AG04449 (cell line): ENCODE measurements at places on chromosomes 3 and 15.

- DNase-seq, result no peak
Measured at GRCh38 chr15:59998950-59999611, 5.0 kb upstream of the FOXB1 start.

GRCh38 chr15:72614810-72615532, 39.5 kb upstream of the GOLGA6B start:
- DNase-seq, result no peak

GRCh38 chr3:140344601-140345205, 333.2 kb upstream of the TRIM42 start:
- DNase-seq, result no peak

- DNase-seq, result no peak
Measured at GRCh38 chr15:49174902-49175301, 4.9 kb downstream of the GALK2 start.

GRCh38 chr3:151974067-151974466, 100.6 kb downstream of the SUCNR1 start:
- DNase-seq, result no peak

DNA sequence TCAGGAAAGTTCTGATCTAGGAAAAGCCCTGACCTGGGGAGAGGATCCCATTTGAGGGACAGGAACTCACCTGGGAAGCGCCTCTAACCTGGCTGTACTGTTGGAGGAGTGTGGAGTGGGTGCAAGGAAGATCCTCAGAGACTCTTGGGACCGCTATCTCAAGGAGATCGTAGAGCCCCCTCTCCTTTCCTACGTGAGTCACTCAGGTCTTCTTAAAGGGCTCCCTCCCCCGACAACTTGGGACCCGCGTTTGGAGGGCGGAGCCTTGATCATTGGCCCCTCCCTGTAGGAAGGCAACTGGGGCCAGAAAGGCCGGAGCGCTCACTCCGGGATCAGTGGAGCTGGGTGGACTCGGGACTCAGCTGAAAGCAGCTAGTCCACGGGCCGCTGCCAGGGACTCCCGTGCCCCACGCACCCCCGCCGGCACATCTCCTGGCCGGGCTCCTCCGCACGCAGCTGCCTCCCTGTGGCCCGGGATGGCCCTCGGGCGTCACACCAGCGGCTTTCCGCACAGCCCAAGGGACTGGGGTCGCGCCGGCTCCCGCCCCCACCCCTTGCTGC, 520 bp downstream of the SLC26A6 start:
- no peak for DNase-seq

DNA sequence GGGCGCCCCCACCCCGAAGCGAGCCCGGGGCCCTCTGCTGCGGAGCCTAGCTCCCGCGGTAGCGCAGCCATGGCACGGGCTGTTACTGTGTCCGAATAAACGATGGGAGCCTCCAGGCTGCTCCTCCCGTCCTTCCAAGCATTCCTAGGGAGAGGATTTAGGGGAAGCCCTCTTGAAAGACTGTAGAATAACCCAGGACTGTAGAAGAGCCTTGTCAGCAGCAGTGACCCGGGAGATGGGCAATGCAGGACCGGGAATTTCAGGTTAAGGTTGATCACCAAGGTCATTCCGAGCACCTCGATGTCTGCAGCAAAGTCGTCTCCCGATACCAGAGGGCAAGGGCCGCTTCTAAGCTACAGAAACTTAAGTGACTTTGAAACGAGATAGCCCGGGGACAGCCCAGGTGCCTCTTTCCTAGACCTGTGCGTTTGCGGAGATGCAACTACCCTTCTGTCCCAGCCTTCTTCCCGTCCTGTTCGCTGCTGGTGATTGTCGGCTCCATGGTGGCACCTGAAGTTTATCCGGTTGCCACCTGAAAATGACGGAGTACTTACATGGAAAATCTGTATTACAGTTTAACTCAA, 753 bp upstream of the MYO5A start:
- no peak for DNase-seq
